Astrocyte (in vitro differentiated cells and primary cell): ENCODE measurements at places on chromosomes 3 and 15. TPM values are rescaled to one million over a fixed set of nuclear protein-coding genes. Genes with fewer than 3 reads are reported as not detected.

GRCh38 chr15:33136353-33136752 is 58.2 kb downstream of the FMN1 start:
- no peak for DNase-seq

- no peak for DNase-seq
Measured at GRCh38 chr3:29511701-29512100, 230.8 kb downstream of the RBMS3 start.

- peak; percentile 82 for DNase-seq
Measured at GRCh38 chr15:37880009-37880834, 54.2 kb upstream of the TMCO5A start.

Gene TM4SF4
- total RNA-seq = not detected in 2 replicates
